ENCODE measurements at places on chromosomes 16 and 17.

GRCh38 chr17:40485851-40486521 is 15.4 kb downstream of the TNS4 start:
- DNase-seq, result no peak

DNA sequence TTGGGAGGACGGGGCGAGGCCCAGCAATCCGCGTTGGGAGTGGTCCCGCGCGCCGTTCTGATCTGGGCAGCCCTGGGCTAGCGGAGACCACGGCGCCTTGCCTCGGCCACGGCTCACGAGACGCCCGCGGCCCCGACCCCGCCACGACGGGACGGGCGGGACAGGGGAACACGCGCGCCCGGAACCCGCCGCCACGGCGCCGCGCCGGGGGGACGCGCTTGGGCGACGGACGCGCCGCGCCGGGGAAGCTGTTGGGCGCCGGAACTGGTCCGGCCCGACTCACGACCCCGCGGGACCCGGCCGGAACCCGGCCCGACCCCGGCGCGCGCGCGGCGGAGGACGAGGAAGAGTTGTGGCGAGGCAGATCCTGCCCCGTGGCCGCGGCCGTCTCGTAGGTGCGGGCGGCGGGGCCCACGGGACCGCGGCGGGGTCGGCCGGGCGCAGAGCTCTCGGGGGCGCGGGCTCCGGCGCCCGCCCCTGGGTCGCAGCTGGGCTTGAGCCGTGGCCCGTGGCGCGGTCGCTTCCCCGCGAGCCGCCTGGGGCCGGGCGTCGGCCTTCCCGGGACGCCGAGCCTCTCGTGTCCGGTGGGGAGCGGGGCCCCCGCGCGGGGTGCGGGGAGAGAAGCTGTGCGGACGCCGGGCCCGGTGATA is at the start of gene ACSF3:
TSS of gene ACSF3 (plus strand) at position 251 of the 650 bp plus-strand sequence. CDS start 6,830 bp downstream, outside the sequence.
- peak; percentile 38 for DNase-seq

DNA sequence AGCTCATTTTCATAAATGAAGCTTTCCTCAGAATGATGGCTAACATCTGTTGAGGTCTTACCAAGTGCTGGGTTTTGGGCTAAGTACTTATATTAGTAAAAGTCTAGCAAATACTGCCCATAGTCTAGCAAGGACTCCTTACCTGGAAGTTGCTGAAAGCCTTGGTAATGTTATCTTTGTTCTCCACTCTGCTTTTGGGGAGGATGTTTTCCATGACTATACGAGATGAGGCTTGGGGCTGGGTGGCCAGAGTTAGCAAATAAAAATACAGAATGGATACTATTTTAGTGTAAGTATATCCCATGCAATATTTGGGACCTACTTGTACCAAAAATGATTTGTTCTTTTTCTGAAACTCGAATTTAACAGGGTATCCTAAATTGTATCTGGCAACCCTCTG is 7.7 kb downstream of the CCL18 start:
- DNase-seq, result no peak

- peak; percentile 75 for DNase-seq
These were observed at the start of the genes GNPTG and TSR3 for GRCh38 chr16:1351582-1352362. Gene GNPTG, plus strand, starts transcription at chr16:1351931. Its CDS starts 35 bp downstream, at chr16:1351966. Gene TSR3, minus strand, starts transcription at chr16:1351878. Its CDS starts 74 bp downstream, at chr16:1351804.

- DNase-seq, result no peak
These were observed 316.6 kb downstream of the FOXL1 start for GRCh38 chr16:86894925-86895324.

- DNase-seq, result no peak
These were observed 4.5 kb downstream of the DERL2 start for GRCh38 chr17:5481451-5481850.
